ENCODE measurements at places on chromosomes 7 and 10.
A peak's percentile ranks its signal among the peaks of the same experiment; 100 is the strongest.

GRCh38 chr7:134686786-134687185 is 40.1 kb downstream of the BPGM start:
- DNase-seq: no peak

GRCh38 chr10:33542752-33543505 is 208.5 kb upstream of the NRP1 start:
- DNase-seq: no peak

DNA sequence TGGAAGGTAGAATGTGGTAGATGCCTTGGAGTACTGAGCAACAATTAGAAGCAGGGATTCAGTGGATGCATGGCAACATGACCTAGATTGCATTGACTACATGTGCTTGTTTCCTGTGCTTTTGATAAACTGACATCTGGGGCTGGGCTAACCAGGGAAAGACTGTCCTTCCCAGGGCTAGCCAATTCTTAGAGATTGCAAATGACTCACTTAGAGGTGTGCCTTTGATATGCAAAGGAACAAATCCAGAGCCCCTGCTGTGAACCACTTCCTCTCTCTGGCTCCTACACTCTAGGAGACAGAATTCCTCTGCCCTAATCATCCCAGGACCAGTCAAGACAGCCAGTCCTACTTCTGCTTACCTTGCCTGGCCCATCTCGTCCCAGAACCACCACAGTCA is 651.5 kb downstream of the LRMDA start:
- peak; percentile 8 for DNase-seq

- no peak for DNase-seq
Measured at GRCh38 chr10:78857193-78857592, 211.6 kb upstream of the ZMIZ1 start.

DNA sequence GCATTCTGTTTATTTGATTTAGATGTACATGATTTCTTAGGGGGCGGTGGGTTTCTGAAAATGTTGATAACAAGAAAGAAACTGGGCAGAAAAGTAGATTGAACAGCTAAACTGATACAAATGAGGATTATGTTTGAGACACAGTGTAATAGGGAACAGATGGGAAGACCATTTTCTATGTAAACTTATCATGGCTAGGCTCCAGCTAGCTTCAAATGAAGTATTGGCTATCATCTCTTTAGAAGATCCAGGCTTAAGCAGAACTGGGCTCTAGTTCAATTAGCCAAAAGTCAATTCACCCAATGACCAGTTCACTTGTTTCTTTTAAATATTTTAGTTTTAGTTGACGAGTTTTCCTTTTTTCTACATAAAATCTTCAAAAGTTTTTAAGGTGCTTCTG is 639.5 kb downstream of the ANKRD7 start:
- no peak for DNase-seq

Data from transverse colon (tissue), 4 donors.